Neural crest cell (in vitro differentiated cells): ENCODE measurements at places on chromosomes 1 and 21.

DNA sequence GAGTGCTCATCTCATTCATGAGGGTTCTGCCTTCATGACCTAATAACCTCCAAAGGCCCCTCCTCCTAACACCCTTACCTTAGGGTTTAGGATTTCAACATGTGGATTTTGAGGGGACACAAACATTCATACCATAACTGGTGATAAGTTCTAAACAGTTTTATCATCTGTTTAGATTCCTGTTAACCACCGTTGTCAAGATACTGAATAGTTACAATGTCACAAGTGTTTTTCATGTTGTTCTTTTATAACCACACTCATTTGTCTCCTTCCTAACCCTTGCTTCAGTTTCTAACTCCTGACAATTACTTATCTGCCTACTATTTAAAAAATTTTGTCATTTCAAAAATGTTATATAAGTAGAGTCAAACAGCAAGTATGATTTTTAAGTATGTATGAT, 86.0 kb downstream of the NCAM2 start:
- no peak for DNase-seq

- DNase-seq = no peak
These were observed 415.4 kb downstream of the TTLL7 start for GRCh38 chr1:83583351-83584014.

- DNase-seq = no peak
These were observed 126.1 kb downstream of the TRABD2B start for GRCh38 chr1:47870946-47871676.

GRCh38 chr1:116579259-116579875, 8.5 kb upstream of the CD58 start:
- no peak for DNase-seq

DNA sequence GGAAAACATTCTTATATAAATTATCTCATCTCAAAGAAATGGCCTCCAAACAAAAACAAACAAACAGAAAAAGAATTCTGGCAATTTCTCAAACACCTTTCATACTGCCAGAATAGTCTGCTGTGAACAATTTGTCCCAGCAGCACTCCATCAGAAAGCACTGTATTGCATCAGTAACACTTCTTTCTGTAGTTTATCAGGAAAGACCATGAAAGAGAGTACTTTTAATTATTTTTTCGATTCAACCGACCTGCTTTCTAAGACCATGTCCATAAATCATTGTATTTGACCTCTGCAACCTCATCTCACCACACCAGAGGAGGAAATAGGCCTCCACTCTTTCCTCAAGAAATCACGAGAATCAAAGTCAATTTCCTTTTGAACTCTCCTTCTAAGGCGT, 1579.9 kb downstream of the MRPL39 start:
- DNase-seq = no peak

GRCh38 chr21:14353726-14354125, 29.2 kb downstream of the HSPA13 start:
- no peak for DNase-seq
